Memory B cell (primary cell): ENCODE measurements at places on chromosomes 12 and 14.

GRCh38 chr14:96623676-96624484 lies 121.7 kb downstream of the PAPOLA start:
- DNase-seq = no peak

GRCh38 chr12:65306366-65307168 lies 28.1 kb downstream of the MSRB3 start:
- DNase-seq = no peak

GRCh38 chr14:58739674-58740073 lies 101.9 kb downstream of the DACT1 start:
- DNase-seq = no peak

DNA sequence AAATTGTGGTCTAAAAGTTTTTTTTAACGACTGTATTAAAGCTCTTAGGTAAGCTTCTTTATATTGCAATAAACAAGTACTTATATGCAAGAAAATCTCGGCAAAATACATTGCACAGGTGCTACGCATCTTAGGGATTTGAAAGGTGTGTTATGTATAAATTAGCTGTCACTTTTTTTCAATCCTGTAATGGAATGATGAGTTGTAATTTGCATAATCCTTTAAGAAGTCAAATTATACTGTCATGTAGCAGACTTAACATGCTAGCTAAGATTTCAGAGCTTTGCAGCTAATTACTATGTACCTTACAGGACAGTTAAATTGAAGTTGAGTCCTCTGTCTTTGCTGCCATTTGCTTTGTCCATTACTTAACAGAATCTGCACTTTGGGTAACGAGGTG lies 117.5 kb downstream of the NPAS3 start:
- DNase-seq = no peak

GRCh38 chr12:105740970-105741725 lies 397.6 kb downstream of the NUAK1 start:
- no peak for DNase-seq

DNA sequence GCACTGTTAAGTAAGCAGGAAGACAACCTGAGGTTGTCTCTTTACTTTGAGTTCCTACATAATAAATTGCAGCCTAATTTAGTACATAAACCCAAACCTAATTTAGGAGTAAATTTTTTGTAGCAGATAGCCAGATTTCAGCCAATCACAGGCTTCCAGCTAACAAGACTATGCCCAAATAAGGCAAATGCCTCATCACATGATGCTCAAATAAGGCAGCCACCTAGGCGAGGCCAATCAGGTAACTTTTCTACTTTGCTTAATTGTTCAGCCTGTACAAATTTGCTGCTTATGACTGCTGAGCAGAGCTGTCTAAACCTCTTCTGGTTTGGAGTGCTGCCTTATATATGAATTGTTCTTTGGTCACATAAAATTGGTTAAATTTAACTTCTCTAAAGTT lies 1118.7 kb upstream of the TMEM132C start:
- DNase-seq = no peak

DNA sequence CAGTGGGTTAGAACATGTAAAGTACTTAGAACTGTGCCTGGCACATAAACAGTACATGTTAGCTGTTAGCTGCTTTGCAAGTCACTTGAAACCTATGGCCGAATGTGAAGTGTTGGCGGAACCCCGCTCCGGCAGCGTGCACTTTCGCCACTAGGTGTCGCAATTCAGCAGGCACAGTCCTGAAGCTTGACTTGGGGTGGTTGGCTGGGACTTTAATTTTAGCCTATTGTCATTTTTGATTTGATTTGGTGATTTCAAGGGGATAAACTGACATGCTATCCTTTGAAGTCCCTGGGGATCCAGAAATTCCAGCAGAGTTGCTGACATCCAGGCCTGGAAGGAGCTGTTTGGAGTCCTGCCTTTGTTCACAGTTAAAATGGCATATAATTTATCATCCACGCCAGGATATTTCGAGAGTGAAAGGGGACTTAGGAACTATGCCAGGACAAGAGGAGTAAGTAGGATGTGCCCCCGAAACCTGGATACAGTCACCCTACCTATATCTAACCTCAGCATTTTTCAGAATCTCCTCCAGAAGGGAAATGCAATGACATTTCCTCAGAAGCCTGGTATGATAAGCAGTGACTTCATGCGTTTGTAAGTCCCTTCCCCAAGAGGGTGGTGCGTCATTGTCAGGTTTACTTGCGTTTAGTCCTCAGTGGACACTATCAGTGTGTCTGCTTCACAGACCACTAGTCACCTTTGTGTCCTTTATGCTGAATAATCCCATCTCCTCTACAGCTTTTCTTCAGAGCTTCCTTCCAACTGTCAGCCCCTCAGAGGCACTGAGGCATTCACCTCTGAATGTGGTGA lies 3.5 kb upstream of the TSPAN9 start:
- peak; percentile 82 for DNase-seq

GRCh38 chr14:72275242-72275641 lies 343.0 kb downstream of the RGS6 start:
- no peak for DNase-seq

- no peak for DNase-seq
Measured at GRCh38 chr12:5861416-5861815, 83.6 kb downstream of the ANO2 start.

GRCh38 chr12:53190108-53190729 lies 9.5 kb upstream of the CSAD start:
- DNase-seq = no peak

DNA sequence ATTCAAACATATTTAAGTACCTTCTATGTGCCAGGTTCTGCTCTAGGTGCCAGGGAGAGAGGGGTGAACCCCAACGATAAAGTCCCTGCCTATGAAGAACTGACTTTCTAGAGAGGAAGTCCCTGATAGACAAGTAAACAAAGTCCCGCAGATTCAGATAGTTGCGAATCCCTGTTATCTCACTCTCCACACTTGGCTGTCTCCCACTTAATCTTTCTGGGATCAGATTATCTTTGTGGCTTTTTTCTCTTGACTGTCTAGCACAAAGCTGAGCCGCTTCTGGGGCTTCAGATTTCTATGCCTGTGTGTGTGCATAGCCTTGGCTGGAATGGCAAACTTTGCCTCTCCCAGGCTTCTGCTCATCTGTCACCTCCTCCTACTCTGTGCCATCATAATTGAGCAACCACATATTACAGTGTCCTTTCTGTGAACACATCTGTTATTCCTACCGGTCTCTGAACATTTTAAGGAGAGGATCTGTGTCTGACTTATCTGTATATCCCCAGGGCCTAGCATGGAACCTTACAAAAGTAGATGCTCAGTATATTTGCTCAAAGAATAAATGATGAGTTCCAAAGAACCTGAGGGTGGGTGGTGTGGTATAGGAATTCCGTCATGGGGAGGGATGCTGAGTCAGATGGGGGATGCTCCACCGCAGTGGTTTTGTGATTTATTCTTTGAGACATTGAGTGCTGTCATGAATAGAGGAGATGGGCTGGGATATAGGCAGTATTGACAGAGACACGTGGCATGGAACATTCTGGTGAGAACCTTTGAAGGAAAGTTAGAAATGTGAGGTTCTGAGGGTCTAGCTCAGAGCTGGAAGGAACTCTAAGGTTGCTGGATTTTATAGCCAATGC lies 28.5 kb downstream of the RGS6 start:
- no peak for DNase-seq

- DNase-seq = no peak
Measured at GRCh38 chr12:108047071-108047550, 82.0 kb upstream of the WSCD2 start.

- DNase-seq = no peak
Measured at GRCh38 chr12:114901316-114901715, 217.3 kb upstream of the TBX3 start.

DNA sequence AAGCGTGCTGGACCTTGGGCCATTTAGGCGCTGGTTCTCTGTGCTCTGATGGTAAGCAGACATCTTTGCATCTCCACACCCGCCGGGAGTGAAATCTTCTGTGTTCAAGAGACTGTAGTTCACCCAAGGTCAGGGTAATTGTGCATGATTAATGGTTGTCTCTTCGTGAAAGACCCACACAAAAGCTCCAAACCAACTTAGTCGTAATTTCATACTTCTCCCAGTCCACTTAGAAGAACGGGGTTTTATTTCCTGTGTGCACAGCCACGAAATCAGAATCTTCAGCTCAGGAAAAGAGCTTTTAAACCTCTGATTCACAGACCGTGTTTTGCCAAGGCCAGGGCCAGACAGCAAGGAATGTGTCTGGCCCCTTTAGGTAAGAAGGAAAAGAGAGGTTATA lies 640.9 kb downstream of the MED13L start:
- DNase-seq = no peak

DNA sequence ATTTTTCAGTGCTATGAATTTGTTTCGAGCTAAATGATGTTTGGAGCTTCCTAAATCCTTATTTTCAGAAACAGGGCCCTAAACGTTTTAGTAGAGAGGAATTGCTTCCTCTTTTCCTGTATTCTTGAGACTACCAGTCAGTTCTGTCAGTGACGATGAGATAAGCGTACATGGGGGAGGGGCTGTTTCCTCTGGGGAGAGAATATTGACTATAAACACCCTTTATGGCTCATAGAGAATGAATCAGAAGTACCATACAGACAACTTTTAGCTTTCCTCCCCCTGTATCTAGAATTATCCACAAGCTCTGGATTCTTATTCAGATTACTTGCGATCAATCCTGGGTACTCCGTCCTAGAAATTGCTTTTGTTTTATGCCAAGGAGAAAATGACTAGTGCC lies 5.1 kb downstream of the TBK1 start:
- no peak for DNase-seq

GRCh38 chr14:58575956-58576355 lies 61.8 kb upstream of the DACT1 start:
- DNase-seq = no peak

DNA sequence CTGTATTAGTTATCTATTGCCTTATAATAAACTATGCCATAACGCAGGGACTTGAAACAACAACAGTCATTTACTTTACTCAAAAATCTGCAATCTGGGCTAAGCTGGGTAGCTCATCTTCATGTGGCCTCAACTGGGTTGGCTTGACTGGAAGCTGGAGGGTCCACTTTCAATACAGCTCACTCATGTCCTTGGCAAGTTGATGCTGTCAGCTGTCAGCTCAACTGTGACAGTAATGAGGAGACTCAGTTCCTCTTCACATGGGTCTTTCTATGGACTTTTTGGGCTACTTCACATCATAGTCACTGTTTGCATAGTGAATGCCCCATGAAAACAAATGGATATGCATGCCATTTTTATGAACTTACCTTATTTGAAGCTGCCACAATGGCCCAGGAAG lies 33.6 kb upstream of the STRAP start:
- DNase-seq = no peak

- no peak for DNase-seq
Measured at GRCh38 chr12:26572137-26572536, 260.9 kb downstream of the ITPR2 start.

GRCh38 chr14:55609681-55610080 lies 29.7 kb downstream of the KTN1 start:
- DNase-seq = no peak

- no peak for DNase-seq
Measured at GRCh38 chr12:51846271-51846691, 2.2 kb downstream of the FIGNL2 start.

GRCh38 chr14:27881646-27882045 lies 884.9 kb upstream of the FOXG1 start:
- no peak for DNase-seq

DNA sequence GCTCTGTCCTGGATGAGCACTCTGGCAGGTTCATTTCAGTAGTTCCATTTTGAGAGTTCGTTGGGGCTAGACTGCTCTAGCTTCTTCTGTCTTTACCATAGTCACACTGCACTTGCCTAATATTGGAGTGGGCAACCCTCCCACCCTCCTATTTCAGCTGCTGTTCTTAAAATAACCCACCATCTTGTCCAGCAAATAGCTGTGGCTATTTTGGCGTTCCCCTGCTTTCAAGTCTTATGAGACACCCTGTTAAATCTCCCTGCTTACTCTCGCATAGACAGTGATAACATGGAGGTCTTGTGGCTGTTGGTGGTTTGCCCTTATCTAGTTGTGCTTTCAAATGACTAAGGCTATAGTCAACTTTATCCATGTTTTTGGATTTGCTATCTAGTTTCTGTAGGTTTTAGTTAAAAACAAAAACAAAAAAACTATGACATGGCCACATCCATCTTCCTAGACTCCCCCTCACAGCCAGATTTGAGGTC lies 65.5 kb downstream of the LRP6 start:
- DNase-seq = no peak

GRCh38 chr12:6069437-6070093 lies 54.9 kb downstream of the VWF start:
- no peak for DNase-seq

- no peak for DNase-seq
Measured at GRCh38 chr14:61690039-61690438, 5.3 kb upstream of the HIF1A start.

DNA sequence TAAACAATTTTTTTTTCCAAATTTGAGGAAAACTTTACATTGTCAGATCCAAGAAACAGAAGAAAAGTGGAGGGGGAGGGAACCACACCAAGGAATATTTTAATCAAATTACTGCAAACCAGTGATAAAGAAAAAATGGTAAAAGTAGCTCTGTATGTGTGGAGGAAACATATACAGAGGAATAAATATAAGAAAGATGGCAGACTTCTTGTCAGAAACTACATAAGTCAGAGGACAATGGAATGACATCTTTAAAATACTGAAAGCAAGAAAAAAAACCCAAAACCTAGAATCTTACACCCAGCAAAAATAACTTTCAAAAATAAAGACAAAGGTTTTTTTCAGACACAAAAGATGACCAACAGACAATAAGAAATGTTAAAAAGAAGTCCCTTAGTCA lies 10.2 kb upstream of the LLPH start:
- no peak for DNase-seq

- no peak for DNase-seq
Measured at GRCh38 chr14:67951529-67952135, 132.1 kb downstream of the RAD51B start.

DNA sequence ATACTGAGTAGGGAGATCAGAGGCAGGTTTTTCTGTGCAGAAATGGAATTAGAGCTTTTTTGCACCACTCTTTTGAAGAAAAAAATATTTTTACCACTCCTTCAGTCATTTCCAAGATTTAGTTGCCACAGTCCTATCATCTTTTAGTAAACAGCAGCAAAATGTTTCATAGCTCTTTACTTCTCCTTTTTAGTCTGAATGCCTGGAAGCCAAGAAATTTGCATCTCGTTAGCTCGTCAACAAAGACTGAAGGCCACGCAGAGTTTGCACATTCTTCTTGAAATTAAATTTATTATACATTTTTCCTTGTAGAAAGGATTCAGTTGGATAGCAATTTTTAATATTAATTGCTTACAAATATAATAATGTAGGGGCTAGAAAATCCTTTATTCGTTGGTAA lies 544.5 kb upstream of the ATP2B1 start:
- DNase-seq = no peak

DNA sequence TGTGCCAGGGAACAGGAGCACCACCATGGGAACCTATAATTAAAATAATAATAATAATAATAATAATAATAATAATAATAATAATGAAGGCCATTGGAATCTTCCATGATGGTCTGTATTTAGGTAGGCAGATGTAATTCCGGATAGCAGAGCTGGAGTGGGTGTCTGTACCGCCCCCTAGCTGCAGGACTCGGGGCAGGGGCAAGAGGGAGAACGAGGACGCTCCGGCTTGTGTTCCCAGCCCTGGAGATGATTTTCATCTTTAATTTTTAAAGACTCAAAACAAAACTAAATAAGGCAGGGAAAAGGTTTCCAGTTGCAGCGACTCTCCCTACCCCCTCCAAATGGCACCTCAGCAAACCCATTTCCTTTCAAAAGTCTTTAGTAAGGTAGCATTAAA lies 501.1 kb downstream of the VRK1 start:
- DNase-seq = no peak

- DNase-seq = no peak
Measured at GRCh38 chr14:65453807-65454480, 41.4 kb downstream of the FUT8 start.
